ENCODE measurements at places on chromosomes 6 and 20.

DNA sequence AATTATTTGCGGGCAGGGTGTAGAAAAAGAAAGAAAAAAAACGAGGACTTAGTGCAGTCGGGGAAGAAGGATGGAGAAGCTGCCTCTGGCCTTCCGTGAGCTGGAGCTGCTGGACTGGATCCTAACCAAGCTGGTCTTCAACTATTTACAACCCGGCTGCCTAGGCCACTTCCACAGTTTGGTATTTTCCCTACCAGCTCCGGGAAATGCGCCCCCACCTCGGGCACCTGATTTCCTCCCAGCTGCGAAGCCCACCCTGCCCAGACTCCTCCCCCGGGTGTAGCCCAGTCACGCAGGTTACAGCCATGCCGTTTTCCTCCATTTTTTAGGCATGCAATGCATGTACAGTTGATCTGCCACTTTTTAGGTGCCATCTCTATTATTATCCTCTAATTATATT lies 21.2 kb downstream of the THEMIS start:
- no peak for DNase-seq

GRCh38 chr6:106369739-106370138 lies 9.2 kb downstream of the CRYBG1 start:
- no peak for DNase-seq

GRCh38 chr20:52859156-52859876 lies 112.8 kb upstream of the TSHZ2 start:
- DNase-seq, result no peak

GRCh38 chr6:134035823-134036296 lies 16.6 kb downstream of the SLC2A12 start:
- no peak for DNase-seq

GRCh38 chr6:26157251-26158075 lies 70.2 kb downstream of the HFE start:
- peak; percentile 99 for DNase-seq

DNA sequence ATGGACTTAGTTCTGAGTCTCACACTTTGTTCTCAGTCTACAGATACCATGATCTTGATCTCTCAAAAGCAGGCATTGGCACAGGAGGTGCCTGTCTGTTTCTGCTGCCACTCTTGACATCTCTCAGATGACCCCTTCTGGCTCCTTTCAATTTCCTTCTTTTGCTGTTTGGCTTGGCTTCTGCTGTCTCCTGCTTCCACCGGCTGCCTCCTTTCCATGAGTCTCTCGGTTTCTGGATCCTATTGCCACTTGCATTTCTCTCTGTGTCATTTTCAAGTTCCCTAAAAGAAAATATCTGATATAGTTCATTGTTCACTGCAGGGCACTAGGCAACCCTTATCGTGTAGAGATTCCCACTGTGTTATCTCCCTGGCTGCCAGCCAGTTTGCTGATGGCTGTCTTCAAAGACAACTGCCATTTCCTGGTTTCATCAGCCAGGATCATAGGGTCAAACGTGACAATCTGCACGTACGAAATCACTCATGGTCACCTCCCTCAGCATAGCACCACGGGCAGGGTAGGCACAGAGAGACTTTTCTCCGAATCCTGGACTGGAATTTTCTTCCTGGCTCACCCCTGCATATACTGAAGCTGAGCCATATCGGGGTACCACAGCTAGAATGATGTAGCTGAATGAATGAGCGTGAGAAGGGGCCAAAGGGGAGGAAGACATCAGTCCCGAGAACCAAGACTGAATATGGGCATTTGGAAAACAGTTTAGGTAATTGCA lies 144.6 kb upstream of the TMEM170B start:
- DNase-seq, result peak; percentile 81

DNA sequence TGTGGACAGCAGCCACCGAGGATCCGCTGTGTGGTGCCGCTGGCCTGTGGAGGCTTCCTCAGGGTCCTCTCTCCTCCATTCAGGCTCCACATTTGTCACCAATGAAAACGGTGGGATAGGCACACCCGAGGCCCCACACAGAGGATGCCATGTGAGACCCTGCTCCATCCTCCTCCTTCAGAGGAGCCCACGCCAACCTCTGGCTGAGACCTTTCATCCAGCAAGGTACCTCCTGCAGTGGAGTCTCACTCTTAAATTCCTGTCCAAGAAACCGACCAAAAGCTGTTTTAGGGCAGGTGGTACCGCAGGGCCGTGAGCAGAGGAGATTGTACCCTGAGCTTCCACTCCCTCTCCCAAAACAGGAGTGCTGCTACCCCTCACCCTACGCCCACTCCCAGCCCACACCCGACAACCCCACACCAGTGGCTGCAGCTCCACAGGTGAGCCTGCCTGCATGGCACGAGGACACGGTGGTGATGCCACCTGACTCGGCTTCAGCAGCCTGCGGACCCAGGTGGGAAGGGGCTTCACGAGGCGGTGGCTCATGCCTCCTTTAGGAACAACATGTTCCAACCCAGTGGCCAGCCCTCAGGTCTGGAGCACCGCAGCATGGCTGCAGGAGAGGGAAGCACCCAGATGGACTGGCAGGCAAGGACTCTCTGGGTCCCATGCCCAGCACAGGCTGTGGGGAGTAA lies 237.6 kb upstream of the AFDN start:
- no peak for DNase-seq

DNA sequence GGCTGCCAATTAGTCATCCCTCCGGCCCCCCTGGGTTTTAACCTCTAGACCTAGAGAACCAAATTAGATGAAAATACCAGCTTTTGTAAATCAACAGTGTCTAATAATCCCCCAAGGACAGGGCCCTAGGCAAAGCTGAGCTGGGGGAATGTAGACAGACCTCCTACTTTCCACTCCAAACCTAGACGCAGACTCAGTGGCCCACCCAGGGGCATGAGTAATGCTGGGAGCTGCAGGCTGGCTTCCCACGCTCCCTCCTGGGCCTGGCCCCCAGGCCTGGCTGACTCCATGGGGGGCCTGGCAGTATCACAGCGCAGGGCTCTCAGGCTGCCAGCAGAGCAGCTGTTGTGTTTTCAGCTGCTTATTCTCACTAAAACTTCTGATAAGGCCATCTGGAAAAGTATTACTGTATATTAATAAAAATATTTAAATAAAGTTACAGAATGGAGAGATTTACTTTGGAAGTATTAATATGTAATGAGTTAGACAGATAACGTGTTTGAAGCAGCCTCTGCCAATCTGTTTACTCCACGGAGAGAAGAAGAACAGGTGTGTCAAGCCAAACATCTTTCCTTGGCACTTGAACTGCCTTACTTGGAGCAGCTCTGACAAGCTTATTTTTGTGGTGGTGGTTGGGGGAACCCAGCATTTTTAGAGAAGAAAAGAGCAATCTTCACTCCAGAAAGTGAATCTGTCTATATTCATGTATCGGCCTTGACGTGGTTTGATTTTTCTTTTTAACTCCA lies 144.0 kb upstream of the AGPAT4 start:
- no peak for DNase-seq

DNA sequence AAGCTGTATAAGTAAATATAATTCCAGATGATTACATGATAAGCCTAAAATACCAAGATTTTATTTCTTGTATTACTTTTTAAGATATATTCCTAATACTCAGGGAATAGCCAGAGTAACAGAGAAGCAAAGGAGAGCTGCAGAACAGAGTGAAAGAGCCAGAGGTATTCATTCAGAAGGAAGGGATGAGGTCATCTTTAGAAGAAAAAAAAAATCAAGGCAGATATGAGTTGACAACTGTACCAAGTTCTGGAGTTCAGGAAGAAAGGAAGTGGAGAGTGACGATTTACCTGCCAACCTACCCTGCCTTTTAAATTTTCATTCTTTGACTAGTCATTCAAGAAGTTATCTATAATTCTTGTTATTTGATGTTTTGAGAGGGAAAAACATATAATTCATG lies 28.8 kb upstream of the NHSL1 start:
- no peak for DNase-seq

DNA sequence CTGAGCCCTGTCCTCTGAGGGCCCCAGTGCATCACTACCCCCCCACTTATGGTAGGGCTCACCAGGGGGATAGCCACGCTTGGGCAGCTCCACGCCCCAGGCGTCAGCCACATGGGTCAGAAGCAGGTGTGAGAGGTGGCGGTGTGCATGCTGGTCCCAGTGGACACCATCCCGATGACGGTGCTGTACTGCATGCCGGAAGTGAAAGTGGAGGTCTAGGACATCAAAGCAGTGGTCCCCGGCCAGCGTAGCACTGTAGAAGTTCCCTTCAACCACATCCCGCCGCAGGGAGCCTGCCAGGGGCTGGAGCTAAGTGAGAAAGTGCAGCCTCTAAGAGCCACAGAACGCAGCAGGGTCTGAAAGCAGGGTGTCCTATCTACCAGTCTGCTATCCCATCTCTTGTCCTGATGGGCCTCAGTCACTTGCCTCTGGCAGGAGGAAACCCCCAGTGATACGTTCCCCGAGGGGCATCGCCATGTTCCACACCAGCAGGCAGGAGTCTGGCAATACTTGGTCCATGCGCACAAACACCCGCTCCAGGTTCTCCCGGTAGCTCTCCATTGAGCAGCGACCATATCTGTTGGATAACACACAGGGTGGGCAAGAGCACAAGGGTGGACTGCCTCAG lies 2.2 kb downstream of the PCED1A start:
- no peak for DNase-seq

All from hematopoietic multipotent progenitor cell treated with erythropoietin and hydrocortisone succinate and interleukin-3 and kit ligand, for 8 days (in vitro differentiated cells).